ENCODE measurements at places on chromosomes 16 and 17. TPM values are rescaled to one million over a fixed set of nuclear protein-coding genes. Genes with fewer than 3 reads are reported as not detected.

DNA sequence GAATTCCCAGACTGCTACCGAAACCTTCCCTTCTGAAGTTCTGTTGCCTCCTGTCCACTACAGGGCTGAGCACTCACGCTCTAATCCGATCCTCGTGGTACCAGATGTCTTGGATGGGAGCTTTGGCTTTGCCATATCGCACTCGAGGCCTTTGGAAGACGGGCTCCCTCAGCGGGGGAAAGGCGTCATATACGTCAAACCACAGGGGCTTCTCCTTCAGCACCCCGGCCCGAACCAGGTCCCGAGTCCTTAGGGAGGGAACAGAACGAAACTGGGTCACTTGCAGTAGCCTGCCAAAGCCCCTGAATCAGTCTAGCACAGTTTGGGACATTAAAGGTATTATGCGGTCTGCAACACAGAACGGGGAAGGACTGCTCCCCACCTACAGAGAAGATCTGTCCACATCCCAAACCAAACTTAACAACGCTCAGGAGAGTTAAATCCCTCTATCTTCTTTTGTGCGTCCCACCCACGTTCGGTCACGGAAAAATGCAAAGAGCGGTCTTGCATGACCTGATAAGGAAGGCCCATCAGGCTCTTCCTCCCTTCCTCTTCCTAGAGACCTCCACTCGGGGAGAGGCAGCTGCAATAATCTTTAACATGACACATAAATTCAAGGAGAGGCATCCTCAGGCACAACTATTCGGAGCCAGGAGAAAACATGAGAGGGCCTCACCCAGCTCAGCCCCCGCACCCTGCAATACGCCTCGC is 526 bp downstream of the MRPS23 start:
- no peak for DNase-seq

The CEMP1 gene
- 1.1 TPM for total RNA-seq

The ANTKMT gene
- 23.2 TPM for total RNA-seq

GRCh38 chr17:59487161-59487873 is 78.1 kb upstream of the DHX40 start:
- no peak for DNase-seq

DNA sequence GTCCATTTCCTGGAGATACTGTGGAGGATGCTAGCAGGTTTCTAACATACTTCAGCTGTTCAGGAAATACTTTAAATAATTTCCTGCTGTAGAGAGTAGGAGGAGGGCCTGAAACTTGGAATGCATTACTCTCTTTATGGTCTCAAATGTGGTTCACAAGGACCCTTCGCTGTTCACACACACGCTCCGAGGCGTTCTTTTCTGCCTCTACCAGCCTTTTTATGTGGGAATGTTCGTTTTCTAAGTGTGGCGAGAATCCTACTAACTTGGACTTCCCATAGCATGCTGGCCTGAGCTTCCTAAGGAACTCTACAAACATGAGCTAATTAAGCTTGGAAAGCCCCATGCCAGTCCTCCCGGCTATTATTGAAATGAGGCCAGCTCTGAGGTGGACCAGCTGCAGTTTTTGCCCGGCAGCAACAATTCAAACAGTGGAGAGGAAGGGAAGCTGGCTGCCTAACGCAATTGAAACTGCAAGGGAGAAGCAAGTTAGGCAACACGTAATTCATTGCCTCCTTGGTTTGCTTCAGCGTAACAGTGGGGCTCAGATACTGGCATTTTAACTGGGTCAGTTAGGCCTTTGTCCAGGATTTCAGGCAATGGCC is 18.9 kb downstream of the KPNA2 start:
- DNase-seq: no peak

DNA sequence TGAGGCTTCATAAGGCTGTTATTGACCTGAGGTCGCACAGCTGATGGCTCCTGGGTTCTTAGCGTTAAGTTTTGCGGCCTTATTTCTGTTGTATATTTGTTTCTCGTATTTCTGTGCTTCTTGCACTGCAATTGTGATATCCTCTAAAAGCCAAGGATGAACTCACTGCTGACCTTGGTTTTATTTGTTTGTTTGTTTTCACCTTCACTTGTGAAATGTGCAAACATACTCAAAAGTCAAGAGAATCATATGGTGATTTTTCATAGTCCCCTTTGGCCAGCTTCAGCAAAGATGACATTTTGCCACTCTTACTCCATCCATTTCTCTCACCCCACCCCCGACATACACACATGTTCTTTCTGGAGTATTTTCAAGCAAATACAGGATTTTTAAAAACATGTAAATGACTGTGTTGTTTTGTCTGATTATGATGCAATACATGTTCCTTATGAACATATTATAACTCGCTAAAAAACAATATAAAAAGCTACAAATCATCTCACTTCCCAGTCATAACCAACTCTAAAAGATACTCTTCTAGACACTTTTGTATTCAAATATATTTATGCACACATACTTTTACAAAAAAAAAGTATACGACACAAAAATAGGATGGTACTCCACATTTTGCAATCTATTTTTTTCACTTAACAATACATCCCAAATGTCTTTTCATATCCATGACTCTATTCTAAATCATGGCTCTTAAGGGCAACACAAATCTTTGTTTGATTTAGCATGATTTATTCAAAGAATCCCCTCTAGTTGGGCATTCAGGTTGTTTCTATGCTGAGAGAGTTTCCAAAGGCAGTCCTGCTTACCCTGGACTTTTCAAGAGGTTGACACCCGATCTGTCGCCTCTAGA is 5.7 kb upstream of the ZCCHC14 start:
- no peak for DNase-seq

GRCh38 chr17:67569873-67570272 is 147.9 kb upstream of the NOL11 start:
- DNase-seq: no peak

DNA sequence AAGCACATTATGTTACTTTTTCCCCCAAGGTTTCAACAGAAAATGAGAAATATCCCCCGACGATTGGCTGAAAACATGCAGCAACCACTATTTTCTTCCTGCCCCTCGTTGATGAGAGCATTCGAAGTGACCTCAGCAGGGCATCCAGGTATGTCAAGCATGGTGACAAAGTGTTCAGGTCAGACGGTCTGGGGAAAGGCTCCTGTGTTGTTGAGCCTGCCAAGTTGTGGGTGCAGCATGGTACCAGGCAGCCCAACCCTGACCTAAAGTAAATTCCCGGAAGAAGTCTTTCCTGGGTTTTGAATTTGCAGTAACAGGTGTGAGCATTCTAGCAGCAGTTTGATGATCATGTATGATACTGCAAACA is 51.7 kb upstream of the SEC14L1 start:
- no peak for DNase-seq

The SPNS2 gene
- 6.7 TPM for total RNA-seq

The GHDC gene
- total RNA-seq: 22.0 TPM

The KCTD19 gene
- total RNA-seq: 1.6 TPM

DNA sequence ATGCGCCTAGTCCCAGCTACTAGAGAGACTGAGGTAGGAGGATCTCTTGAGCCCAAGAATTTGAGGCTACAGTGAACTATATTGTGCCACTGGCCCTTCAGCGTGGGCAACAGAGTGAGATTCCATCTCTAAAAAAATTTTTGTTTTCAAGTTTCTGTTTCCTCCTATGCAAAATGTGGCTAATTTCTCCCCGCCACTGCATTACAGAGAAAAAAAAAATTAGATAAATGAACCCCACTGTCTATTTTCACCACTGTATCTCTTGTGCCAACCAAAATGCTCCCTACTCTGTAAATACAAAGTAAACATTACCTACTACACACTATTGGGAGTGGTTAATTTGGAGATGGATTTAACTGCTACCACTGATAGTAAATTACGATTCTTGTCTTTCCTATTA is 2.0 kb downstream of the MARF1 start:
- no peak for DNase-seq

The NPIPB13 gene
- 30.7 TPM for total RNA-seq

DNA sequence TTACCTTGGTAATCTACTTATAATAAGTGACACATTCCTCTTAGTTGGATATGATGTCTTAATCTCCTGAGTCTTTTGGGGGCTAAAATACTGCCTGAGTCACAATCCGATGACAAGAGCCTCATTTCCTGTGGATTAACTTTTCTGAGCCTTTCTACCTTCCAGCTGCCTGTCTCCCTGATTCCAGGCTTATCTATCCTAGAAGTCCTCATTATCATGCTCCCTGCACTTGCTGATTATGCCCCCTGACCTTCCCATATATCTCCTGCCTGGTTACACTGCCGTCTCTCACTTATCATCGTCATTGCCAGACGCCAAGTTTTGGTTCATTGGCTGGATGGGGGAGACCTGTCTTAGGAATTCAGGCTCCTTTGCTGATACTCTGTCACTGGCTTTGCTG is 727.4 kb upstream of the CA10 start:
- DNase-seq: no peak

GRCh38 chr17:14547556-14547955 is 246.7 kb downstream of the HS3ST3B1 start:
- DNase-seq: no peak

DNA sequence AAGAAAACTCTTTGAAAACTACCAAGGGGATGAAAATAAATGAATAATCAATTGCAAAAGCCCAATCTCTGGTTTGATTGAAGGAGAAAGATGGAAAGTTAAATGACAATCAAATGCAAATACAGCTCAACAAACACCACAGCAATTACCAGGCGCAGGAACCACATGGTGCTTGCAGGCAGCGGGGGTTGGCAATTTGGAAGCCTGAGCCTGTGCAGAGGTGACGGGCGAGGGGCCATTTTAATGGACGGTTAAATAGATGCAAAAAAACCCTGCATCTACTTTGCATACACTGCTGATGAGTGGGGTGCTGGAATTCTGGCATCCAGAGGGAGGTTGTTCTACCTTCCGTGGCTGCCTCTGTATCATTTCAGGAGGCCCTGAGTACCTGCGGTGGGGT is 4.8 kb upstream of the SEZ6 start:
- no peak for DNase-seq

- DNase-seq: no peak
Measured at GRCh38 chr16:3004319-3004718, 8.4 kb upstream of the CLDN9 start.

The MRPL58 gene
- 36.2 TPM for total RNA-seq

The KATNB1 gene
- total RNA-seq: 31.4 TPM

DNA sequence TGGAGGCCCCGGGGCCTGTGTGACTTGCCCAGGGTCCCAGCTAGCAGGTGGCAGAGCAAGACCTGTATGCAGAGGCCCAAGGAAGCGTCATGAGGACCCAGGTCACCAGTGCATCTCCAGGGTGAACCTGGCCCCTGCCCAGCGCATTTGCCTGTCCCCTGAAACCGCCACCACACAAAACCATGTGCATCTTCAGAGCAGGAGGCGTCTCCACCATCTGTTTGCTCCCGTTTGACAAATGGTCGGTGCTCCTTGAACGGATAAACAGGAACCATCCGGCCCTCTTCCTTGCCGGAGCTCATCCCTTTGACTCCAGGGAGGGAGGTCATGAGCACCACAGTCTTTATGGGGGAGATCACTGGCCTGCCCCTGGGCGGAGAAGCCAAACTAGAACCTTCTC is 62.5 kb downstream of the JPH3 start:
- no peak for DNase-seq

The CDH8 gene
- total RNA-seq: not detected

The CES5A gene
- total RNA-seq: not detected

GRCh38 chr17:6233856-6234255 is 163.7 kb downstream of the WSCD1 start:
- DNase-seq: no peak

The PARD6A gene
- 11.1 TPM for total RNA-seq

DNA sequence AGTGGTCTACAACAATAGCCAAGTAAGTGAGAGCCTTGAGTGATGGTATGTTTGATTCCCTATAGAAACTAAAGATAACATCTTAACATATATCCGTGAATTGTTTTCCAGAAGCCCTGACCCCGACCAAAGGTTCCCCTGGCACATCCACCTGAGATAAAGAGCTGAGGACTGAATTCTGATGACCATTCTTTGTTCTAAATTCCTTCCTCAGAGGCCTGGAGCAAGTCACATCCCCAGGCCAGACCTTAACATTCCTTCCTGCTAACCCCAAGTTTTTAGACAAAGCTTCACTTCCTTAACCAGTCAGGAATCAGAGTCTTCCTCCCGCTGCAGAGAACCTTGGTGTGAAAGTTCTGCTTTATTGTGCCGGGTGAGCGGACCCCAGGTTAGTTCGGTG is 83.3 kb downstream of the PMP22 start:
- no peak for DNase-seq

GRCh38 chr16:15988268-15989013 is 39.0 kb downstream of the ABCC1 start:
- no peak for DNase-seq

The UNC119 gene
- total RNA-seq: 57.8 TPM

DNA sequence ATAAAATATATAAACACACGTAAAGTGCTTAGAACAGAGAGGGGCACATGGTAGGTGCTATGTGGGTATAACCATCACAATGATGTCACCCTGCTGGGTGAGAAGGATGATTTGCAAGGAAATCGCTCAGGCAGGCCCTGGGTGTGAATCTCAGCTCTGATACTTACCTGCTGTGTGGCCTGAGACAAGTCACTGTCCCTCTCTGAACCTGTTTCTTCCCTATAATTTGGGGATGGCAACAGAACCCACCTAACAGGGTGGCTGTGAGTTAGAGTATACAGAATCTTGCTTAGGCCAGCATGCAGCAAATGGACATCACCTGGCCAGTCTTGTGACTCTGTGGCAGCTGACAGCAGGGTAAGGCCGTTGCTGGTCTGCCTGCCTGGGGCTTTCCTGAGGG is 36.6 kb upstream of the ALKBH5 start:
- DNase-seq: no peak

DNA sequence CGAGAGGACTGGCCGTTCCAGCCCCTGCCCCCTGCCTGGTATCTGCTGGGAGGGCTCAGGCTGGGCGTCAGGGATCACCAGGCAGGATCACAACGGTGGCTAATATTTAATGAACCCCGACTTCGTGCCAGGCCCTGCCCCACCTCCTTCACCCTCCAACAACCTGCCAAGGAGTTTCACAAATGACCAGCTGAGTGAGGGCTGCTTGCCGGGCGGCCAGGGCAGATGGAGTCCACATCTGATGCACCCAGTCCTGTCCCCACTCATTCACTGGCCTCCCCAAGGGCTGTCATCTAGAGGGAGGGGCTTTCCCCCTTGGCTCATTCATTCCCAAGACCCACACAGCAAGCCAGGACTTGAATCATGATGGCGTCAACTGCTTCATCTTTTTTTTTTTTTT is 17.5 kb downstream of the UBALD1 start:
- DNase-seq: no peak

GRCh38 chr16:77033516-77033915 is 157.5 kb upstream of the MON1B start:
- DNase-seq: no peak

- no peak for DNase-seq
Measured at GRCh38 chr17:74430706-74431567, 951 bp upstream of the GPRC5C start.

The SDR42E1 gene
- 13.9 TPM for total RNA-seq

DNA sequence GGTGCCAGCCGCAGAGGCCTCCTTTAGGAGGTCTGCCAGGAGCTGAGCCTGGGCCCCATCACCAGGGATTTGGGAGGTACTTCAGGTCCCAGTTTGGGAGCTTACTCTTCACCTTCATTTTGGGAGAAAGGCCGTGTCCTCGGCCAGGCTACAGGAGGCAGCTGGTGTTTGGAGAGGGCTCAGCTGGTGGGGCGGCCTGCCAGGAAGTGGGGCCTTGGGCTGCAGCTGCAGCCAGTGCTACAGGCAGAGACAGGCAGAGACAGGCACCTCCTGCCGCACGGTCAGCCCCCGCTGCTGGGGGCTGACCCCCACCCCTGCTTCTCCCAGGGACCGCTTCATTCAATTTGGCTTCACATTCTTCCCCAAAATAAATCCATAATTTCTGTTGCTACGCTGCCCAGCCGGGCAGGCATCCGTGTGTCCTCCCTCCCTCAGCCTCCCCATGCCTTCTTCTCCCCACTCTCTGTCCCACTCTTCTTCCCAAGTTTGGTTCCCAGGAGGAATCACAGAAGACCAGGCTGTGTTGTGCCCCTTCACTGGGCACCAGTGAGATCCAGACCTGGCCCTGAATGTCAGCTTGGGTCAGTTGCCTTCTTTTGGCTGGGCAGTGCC is 6.1 kb downstream of the TMEM235 start:
- no peak for DNase-seq
